ENCODE measurements at places on chromosomes 2 and 18. TPM values are rescaled to one million over a fixed set of nuclear protein-coding genes. Genes with fewer than 3 reads are reported as not detected.

DNA sequence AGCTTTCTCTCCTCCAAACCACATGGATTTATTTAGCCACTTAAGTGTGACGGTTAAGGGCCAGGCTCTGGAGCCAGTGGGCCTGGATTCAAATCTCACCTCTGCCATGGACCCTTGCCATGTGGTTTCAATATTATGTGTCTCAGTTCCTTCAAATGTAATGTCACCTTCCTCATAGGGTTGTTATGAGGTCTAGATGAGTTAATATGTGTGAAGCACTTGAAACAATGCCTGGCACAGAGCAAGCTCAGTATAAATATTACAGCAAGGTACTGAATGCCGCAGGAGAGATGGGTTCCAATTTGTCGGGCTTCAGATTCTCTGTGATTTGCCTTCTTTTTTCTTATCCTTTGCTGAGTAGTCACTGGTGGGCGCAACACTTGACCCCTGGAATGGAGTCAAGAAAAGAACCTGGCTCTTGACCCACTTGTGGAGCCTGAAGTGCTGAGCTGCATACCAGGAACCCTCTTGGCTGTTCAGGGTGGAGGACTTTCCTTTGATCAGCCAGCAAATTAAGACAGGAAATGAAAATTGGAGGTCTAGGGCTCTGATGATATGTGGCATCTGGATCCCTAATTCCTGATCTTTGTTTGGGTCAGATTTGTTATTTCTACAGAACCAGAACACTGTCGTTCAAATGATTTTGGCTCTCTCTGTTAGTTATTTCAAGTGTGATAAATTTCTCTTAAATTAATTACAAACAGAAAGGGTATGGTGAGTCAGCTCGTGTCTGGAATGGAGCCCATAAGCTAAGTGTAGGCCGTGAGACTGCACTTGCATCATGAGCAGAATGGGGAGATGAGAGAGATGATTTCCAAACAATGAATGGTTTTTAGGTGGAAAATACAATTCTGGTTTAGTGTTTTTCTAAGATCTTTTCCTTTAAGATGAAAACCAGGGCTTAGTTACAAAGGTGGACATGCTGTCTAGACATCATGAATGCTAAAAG lies 293.0 kb downstream of the KCNS3 start:
- DNase-seq: peak; percentile 87

- DNase-seq: no peak
Observed at GRCh38 chr2:172086241-172087206, 1.2 kb downstream of the DLX1 start.

DNA sequence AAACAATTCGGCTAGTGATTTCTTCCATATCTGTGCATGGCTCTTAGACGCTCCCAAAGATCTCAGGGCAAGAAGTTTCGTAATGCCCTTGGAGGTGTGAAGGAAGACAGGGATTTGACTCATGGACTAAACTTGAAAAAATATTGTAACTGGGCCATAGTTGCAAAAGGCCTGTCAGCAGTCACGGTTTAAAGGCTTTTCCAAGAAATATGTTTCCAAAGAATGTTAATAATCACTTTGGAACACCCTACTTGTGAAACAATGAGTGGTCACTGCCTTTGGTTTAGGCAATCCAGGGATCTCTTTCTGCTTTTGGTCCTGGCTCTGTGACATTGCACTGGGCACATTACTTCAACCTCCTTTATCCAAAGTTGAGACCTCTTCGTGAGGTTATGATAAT lies 102.5 kb upstream of the RASGRP3 start:
- DNase-seq: peak; percentile 63

The RESP18 gene
- total RNA-seq: not detected

DNA sequence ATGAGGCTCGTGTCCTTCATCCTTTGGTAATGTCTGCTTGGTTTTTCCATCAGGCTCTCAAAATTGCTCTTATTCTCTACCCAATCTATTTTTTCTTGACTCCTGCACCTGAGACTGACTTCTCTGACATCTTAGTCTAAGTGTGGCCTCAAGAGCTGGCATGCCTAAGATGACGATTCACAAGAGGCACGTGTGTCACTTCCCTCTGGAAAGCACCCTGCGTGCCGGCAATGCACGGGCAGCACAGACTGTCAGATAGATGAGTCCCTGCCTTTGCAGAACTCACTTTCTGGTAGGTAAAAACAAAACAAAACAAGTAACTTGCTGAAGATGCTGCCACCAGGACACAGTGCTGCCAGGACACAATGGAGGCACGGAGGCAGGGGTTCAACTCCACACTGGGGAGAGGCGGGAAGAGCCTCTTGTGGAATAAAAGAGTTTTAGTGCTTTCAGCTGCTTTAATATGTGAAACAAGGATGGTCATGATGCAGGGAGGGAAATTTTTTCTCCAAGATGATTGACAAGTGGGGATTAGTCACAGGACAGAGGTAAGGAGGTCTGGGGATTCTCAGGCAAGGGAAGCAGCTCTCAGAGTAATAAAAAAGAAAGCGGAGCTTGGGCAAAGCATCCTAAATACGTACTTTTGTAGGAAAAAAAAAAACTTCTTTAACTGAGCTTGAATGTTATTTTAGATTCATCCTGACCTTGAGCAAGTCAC lies 27.3 kb downstream of the CYB5A start:
- DNase-seq: no peak

DNA sequence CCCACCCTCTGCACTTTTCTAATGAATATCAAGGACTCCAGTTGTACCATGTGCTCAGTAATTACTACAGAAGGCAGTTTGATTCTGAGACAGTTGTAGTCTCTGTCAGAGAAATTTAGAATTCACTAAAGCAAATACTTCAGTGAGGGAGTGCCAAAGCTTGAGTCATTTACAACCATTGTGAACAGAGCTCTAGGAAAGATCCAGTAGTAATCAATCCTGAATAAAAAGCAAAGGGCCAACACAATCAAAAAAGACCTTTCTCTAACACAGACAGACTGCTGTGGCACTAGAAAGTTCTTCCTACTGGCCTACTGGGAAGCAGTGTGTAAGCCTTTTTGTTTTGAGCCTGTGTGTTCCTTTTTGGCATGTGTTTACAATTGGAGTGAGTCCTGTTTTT lies 135.6 kb upstream of the UNC80 start:
- peak; percentile 14 for DNase-seq

GRCh38 chr2:27736890-27737204 lies 34.7 kb upstream of the MRPL33 start:
- DNase-seq: no peak
